Stimulated activated CD4-positive, alpha-beta T cell treated with anti-CD3 and anti-CD28 coated beads, Interleukin-1b, Interleukin-23, amount 100 ng/mL, for 4 hours (primary cell): ENCODE measurements at places on chromosomes 5 and 9.

DNA sequence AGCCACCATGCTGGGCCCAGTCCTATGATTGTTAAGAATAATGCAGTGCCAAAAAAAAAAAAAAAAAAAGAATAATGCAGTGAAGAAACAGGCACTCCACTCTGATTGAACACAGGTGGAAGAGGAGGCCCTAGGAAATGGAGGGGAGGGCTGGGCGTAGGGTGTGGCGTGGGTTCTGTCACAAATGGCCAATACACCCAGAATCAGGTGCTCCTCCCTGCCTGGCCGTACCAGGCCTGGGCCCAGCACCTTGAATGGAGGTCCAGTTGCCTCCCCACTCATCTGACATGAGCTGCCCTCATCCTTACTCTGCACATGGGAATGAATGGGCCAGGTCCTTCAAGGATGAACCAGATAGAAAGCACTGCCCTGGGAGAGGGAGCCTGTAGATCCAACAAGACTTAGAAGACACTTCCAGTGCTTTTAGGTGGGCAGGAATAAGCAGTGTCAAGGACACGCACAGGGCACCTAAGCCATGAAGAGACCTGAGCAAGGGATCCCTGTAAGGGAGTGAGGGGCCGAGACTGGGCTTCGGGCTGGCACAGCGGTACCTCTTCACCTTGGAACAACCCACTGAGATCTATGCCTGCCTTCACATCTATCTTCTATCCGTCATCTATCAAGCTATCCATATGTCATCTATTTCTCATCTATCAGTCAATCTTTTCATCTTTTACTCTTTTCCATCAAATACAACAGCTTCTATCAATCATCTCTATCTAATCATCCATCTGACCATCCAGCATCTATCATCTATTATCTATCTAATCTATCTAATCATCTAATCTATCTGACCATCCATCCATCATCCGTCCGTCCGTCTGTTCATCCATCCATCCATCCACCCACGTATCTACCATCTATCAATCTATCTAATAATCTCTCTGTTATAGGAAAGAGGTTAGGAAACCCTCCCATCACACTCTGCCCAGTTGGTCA is 15.9 kb downstream of the NINJ1 start:
- no peak for DNase-seq

GRCh38 chr9:29176231-29176630 is 1603.0 kb upstream of the C9orf72 start:
- DNase-seq, result no peak

DNA sequence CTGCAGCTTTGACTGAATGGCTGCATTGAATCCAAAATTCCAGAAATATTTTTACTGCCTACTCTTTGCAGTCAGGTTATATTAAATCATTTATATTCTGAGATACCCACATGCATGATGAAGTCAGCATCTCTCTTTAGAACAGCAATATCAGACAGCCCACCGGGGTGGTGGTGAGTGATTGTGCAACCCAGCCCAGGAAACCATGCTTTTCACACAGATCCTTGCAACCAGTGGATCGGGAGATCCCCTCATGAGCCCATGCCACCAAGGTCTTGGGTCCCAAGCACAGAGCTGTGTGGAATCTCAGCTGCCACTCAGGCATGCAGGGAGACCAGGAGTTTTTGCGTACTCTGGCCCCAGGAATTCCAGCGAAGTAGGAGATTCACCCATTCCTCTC is 226.5 kb downstream of the DTWD2 start:
- DNase-seq, result no peak

DNA sequence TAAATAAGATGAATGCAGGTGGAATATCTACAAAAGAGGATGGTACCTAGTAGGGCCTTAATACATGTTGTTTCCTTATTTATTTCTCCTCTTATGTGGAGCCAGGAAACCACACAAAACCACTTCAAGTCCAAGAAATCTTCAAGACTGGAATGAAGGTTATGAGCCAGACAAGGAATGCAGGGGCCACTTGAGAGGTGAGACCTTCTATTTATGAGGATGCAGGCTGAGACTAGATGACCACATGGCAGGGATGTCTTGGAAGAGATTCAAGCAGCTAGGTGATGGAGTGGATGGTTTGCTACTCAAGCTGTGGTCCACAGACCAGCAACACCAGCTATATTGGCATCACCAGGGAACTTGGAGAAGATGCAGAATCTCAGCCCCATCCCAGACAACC is 92.2 kb downstream of the TNC start:
- no peak for DNase-seq

GRCh38 chr5:57298985-57299491 is 125.2 kb downstream of the GPBP1 start:
- DNase-seq, result peak; percentile 48

DNA sequence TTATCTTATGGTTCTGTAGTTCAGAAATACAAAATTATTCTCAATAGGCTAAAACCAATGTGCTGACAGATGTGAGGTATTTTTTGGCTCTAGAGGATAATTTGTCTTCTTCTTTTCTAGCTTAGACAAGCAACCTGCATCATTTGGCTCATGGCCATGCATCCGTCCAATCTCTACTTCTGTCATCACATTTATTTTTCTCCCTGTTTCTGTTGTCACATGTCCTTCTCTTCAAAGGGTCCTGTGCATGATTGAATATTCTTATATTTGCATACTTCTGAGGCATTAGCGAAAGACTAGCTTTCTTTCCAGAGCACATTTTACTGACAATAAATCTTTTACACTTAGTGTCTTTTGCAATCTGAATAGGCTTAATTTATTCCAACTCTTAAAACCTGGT is 564.7 kb downstream of the CDH10 start:
- DNase-seq, result no peak

GRCh38 chr9:85942913-85943709 is 2.2 kb downstream of the NAA35 start:
- no peak for DNase-seq

DNA sequence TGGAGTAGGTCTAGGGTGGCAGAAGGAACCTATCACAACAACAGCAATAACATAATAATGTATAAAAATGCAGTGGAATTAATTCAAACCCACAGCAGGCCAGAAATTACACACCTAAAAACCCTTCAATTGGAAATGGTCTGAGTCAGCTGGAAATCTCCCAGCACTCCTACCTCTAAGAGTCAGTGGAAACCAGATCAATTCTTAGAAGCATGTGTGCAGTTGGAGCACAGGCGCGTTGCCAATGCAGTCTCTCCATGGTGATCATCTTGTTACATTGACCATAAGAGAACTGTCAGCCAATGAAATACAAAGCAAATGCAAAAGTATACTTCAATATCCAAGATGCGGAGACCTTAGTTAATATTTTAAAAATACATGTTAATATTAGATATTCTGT is 15.1 kb upstream of the CSNK1G3 start:
- DNase-seq, result no peak

GRCh38 chr9:137294091-137294680 is 7.9 kb downstream of the NRARP start:
- DNase-seq, result no peak

DNA sequence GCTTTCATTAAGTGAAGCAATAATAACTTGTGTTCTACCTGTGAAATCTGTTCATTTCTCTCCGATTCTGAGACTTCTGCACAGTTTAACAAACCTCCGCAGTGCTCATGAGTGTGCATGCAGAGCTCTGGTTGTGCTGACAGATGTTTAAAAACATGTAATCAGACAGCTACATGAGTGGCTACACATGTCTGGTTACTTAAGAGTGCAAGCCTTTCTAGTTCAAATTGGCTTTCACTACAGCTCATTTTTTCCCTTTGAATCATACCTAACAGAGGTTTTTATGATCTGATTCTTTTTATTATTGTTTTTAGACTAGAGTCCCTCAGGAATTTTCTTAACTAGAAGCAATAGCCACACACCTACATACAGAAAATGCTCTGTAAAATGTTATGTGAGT is 310.2 kb downstream of the ARRDC3 start:
- DNase-seq, result no peak

DNA sequence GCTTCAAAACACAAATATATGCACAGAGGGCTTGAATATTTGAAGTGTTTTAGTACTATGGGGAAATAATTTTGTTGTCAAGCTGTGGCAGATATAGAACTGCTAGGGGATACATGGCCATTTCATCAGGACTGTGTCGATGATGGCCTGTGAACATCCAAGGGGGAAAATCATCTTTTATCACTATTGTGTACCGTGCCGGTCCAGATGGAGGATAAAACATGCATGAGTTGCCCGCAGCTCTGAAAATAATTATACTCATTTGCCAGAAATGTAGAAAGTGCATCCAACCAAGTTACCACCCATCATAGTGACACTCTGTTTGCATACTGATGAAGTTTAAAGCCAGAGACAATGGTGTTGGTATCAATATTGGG is 405.9 kb downstream of the ZSWIM6 start:
- DNase-seq, result no peak

DNA sequence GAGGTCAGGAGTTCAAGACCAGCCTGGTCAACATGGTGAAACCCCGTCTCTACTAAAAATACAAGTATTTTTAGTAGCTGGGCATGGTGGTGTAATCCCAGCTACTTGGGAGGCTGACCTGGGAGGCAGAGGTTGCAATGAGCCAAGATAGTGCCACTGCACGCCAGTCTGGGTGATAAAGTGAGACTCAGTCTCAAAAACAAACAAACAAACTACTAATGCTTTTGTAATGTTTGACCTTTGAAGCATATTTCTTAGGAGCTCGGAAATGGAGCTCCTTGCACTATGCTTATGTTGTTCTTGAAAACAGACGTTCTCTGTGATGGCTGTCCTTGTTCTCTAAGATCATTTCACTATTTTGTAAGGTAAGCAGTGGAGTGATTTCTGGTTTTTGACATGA is 6.0 kb downstream of the F2RL2 start:
- no peak for DNase-seq

GRCh38 chr5:95543017-95543705 is 11.6 kb downstream of the SKIC3 start:
- DNase-seq, result no peak

GRCh38 chr9:2603621-2604020 is 18.0 kb upstream of the VLDLR start:
- DNase-seq, result no peak

- no peak for DNase-seq
These were observed 1935.0 kb downstream of the EFNA5 start for GRCh38 chr5:105735704-105736103.

DNA sequence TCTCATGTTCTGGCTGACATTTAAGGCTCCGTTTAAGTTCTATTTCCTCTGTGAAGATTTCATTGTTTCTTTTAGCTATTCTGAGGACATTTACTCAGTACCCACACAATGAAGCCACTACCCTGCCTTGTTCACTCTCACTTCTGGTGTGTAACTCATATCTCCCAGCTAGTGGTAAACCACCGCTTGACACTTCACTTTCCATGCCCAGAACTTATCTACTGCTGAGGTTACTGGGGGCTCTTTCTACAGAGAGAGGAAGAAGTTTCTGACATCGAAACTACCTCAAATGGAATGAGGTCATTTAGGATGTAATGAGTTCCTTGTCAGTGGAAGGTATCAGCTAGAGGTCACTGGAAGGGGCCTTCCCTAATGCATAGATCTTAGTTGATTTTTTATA is 501.5 kb downstream of the DMAC1 start:
- DNase-seq, result no peak

- no peak for DNase-seq
These were observed 137.8 kb downstream of the CEP120 start for GRCh38 chr5:123285122-123286023.

DNA sequence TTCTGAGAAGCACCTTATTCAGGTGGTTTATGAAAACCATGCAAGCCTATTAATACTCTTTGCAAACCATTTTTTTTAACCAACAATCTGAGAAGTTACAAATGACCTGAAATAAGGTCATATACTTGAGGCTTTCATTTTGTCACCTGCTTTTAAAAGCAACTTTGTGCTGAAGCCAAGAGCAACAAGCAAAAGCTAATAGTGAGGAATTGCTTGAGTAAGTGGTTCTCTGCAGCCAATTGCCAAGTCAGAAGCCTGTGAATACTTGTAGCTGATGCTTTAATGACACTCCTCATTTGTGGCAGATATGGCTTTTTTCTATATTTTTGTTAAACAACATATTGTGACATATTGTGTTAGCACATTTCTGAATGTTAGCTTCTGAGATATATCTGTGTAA is 126.7 kb upstream of the ZNF608 start:
- no peak for DNase-seq

DNA sequence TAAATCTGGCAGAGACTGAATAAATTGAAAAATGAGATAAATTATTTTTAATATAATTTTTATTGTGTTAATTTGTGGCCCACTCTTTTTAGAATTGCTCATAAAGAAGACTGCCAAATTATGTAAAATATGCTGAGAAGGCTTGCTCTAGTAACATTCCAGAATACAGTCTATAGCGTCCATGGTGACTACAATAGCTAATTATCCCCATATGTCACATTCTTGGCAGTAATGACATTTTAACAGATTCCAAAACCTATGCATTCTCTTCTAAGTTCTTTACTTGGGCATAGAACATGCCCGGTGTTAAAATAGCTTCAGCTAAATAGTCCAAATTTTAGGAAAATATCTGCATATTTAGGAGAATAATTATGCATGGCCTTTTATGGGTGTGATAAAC is 697.0 kb upstream of the SEMA6A start:
- no peak for DNase-seq

GRCh38 chr9:17491780-17492179 is 87.1 kb upstream of the SH3GL2 start:
- no peak for DNase-seq

- DNase-seq, result no peak
These were observed 526.5 kb downstream of the KIF4B start for GRCh38 chr5:155540000-155540595.

- no peak for DNase-seq
These were observed 10.2 kb downstream of the MAPK9 start for GRCh38 chr5:180281706-180282105.

- DNase-seq, result no peak
These were observed 164.7 kb upstream of the LHFPL2 start for GRCh38 chr5:78813286-78813685.

- DNase-seq, result no peak
These were observed 156.5 kb upstream of the PITX1 start for GRCh38 chr5:135190416-135191083.

DNA sequence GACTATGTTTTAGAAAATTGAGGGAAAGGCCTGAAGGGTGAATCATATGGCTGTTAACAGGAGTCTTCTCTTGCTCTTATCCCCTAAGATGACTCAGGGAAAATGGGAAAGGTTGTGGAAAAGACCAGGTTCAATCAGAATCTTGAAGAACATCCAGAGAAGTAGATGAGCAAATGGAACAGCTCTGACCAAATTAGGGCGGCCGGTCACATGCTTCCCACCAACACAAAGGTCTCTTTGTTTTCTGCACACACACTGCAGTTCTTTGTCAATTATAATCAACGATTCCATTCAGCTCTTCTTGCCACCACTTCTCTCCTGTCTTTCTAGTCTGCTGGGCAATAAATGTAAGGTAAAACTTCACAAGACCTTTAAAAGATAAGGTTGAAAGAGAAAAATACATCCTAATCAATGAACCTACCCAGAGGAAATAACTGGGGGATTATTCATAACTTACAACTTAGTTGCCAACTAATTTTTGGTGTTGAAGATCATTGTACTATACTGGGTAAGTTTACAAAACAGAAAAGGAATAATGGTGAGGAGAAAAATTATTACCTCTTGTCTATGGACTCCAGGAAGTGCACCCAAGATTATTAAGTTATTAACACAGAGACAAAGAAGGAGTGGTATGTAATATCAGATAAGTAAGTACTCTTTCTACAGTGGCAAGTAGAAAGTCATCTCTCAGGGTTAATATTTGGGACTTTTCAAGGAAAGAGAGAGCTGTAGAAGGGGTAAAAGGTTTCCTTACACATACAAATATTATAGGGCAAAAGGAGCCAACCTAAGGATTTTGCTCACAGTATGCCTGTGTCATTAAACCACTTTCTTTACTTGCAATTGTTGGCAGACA is 441.9 kb upstream of the PIK3R1 start:
- no peak for DNase-seq

- DNase-seq, result no peak
These were observed 81.4 kb upstream of the DAB2 start for GRCh38 chr5:39506211-39506610.
